ENCODE measurements at places on chromosomes 3 and 15. TPM values are rescaled to one million over a fixed set of nuclear protein-coding genes. Genes with fewer than 3 reads are reported as not detected.

DNA sequence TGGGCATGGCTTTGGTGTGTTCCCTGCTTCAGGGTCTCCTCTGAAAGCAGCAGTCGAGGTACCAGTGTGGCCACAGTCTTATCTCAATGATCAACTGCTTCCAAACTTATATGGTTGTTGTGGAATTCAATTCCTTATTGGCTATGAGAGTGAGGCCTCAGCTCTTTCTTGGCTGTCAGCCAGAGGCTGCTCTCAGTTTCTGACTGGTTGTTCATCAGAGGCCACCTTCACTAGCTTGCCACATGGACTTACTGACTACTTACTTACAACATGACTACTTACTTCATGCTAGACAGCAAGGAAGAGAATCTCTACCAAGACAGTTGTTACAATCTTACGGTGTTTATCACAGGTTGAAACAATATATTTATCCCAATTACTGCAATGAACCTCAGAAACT is 789.2 kb downstream of the DIPK2A start:
- no peak overlapping the region for H3K4me3 ChIP-seq
- H3K27me3 ChIP-seq = no peaks in the 10 kb centered on the region
- DNase-seq = no peak
- H3K4me1 ChIP-seq = no peaks in the 10 kb centered on the region
- H3K27ac ChIP-seq = no peak overlapping the region

DNA sequence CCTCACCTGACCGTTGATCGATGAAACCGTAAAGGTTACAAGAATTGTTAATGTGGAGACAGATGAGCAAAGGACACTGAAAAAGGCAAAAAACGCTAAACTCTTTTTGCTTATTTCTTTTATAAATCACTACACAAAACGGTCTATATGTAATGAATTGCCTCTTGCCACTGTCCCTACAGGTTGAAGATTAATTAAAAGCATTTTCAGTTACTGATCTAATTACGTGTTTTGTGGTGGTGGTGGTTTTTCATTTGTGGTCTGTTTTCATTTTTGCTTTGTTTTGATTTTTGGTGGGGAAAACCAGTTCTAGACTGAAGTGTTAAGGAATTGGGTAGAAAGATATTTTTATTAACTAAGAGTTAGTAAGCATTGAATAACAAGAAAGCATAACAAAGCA is 299.2 kb upstream of the LRRN1 start:
- no peaks in the 10 kb centered on the region for H3K27me3 ChIP-seq
- H3K36me3 ChIP-seq = no peaks in the 10 kb centered on the region
- no peaks in the 10 kb centered on the region for H3K4me1 ChIP-seq
- no peak overlapping the region for H3K4me3 ChIP-seq
- H3K27ac ChIP-seq = no peak overlapping the region
- DNase-seq = no peak

GRCh38 chr3:29503958-29504357 is 223.1 kb downstream of the RBMS3 start:
- H3K27ac ChIP-seq = no peak overlapping the region
- no peaks in the 10 kb centered on the region for H3K4me1 ChIP-seq
- H3K4me3 ChIP-seq = no peak overlapping the region
- no peaks in the 10 kb centered on the region for H3K36me3 ChIP-seq
- H3K27me3 ChIP-seq = no peaks in the 10 kb centered on the region

DNA sequence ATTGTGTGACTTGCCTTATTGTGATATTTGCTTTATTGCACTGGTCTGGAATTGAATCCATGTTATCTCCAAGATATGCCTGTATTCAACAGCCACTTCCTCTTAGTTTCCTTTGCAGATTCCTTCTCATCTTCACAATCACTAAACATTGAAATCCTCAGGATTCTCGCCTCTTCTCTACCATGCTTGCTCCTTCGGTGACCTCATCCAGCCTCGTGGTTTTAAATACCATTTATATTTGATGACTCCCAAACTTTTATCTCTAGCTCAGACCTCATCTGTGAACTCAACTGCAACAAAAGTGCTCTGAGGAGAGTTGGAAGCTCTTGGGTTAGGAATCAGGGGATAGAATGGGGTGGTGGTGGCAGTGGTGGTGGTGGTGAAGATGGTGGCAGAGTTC is 19.9 kb downstream of the POLR2M start:
- H3K4me1 ChIP-seq = no peaks in the 10 kb centered on the region
- H3K27ac ChIP-seq = no peak overlapping the region
- H3K27me3 ChIP-seq = no peaks in the 10 kb centered on the region
- H3K4me3 ChIP-seq = no peak overlapping the region
- DNase-seq = no peak

DNA sequence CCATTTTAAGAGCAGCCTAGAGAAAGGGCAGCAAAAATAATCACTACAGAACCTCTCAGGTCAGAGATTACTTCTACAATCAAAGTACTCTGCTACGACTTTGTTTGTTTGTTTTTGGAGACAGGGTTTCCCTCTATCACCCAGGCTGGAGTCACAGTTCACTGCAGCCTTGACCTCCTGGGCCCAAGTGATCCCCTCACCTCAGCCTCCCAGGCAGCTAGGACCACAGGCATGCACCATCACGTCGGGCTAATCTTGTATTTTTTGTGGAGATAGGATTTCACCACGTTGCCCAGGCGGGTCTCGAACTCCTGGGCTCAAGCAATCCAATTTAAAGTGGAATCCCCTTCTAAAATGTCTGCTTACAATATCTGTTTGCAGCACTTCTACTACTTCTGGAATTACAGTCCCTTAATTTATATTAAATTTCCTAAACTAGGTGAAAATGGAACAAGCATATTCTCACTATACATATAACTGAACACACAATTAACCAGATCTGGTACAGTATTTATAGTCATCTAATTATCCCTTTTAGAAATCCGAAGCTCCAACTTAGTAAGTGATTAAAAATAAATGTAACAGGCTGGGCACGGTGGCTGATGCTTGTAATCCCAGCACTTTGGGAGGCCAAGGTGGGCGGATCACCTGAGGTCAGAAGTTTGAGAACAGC is 4.4 kb downstream of the UACA start:
- H3K36me3 ChIP-seq = no peaks in the 10 kb centered on the region
- no peaks in the 10 kb centered on the region for H3K27me3 ChIP-seq
- H3K4me1 ChIP-seq = peaks cover 2% of the 10 kb centered on the region
- H3K4me3 ChIP-seq = no peak overlapping the region

- no peak overlapping the region for H3K4me3 ChIP-seq
- H3K27me3 ChIP-seq = no peaks in the 10 kb centered on the region
- DNase-seq = no peak
- H3K27ac ChIP-seq = no peak overlapping the region
- H3K36me3 ChIP-seq = no peaks in the 10 kb centered on the region
Measured at GRCh38 chr3:10962481-10963036, 30.0 kb upstream of the SLC6A1 start.

DNA sequence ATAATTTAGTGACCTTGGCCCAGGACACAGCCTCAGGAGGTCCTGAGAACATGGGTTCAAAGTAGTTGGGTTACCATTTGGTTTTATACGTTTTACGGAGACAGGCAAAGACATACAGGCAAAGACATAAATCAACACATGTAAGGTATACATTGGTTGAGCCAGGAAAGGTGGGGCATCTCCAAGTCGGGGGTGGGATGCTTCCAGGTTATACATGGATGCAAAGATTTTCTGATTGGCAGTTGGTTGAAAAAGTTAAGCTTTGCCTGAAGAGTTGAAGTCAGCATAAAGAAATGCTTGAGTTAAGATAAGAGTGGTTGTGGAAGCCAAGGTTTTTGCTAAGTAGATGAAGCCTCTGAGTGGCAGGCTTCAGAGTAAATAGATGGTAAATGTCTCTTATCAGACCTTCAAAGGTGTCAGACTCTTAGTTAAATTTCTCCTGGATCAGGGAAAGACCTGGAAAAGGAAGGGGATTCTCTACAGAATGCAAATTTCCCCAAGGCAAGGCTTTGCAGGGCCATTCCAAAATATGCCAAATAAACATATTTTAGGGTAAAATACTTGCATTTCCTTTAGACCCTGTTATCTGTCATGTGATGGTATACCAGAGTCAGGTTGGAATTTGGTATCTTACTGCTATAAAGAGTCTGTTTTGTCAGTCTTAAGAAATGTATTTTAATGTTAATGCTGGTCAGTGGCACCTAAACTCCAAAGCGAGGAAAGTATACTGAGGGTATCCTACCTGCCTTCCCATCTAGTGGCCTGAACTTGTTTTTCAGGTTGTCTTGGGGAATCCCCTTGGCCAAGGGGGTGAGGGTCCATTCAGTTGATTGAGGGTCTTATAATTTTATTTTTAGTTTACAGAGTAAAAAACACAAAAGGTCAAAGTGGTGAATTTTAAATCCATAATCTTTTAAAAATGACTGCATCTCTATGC is 8.2 kb upstream of the PDHB start:
- H3K4me3 ChIP-seq = no peak overlapping the region
- no peak for DNase-seq
- H3K36me3 ChIP-seq = no peaks in the 10 kb centered on the region
- no peaks in the 10 kb centered on the region for H3K4me1 ChIP-seq
- H3K27ac ChIP-seq = no peak overlapping the region
- no peaks in the 10 kb centered on the region for H3K27me3 ChIP-seq

The ZBTB20 gene
- total RNA-seq = 128 TPM

The SLCO3A1 gene
- 39.7 TPM for total RNA-seq

The GOLGA8N gene
- total RNA-seq = 18.1 TPM

The NMNAT3 gene
- 12.7 TPM for total RNA-seq
